ENCODE measurements at places on chromosomes 2 and 18.

- DNase-seq, result no peak
These were observed 4.1 kb downstream of the CYTIP start for GRCh38 chr2:157439824-157440186.

- DNase-seq, result peak; percentile 69
These were observed 813.7 kb upstream of the ACVR2A start for GRCh38 chr2:147030966-147031720.

DNA sequence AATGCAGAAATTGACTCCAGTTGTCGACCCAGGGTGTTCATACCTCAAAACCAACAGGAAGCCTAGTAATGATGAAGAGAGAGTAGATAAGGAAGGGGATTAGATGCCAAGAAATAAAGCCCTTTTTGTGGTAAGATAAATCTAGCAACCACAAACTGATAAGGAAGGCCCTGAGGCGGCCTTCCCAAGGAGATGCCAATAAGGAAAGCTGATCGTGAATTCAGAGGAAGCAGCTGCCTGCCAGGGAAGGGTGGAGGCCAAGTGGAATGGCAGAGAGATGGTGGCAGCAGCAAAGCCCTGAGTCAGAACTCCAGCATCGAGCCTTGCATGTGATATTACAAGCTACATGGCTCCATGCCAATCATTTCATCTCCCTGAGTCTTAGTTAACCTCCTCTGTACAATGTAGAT lies 126.3 kb downstream of the IRS1 start:
- DNase-seq, result peak; percentile 99

GRCh38 chr2:172561270-172561669 lies 5.4 kb downstream of the PDK1 start:
- no peak for DNase-seq

DNA sequence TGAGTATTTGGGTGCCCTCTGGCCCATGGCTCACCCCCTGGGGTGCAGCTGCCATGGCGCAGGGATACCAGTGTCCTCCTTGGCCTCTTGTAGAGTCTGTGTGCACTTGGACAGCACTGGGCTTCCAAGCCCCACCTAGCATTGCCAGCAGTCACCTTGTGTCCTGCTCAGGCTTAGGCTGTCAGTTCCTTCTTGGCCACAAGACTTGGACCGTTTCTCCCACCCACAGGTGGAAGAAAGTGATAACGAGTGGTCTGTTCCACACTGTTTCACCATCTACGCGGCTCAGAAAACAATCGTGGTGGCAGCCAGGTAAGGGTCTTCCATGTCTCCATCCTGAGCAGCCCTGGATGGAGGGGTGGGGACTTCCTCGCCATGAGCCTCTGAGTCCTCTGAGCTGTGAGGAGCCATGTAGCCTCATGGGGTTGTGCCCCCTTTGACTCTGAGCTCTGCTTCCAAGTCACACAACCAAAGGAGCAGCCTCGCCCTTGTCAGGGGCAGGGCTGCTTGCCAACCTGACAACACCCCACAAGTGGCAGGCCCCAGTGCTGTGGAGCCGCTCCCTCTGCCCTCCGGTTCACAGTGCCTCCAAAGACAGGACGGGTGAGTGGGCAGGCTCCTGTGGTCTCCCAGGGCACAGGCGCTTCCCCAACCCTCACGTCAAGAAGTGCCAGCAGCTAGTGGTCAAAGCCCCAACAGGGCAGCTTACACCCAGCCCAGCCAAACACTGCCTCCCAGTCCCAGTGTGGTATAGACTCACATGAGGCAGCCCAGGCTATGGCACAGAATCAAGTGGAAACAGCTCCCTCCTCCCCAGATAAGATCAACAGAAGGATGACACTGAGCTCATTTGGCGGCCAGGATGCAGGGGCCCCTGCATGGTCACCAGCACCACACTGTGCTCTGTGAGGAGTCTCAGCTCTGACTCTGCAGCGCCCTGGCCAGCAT lies 18.4 kb downstream of the STK25 start:
- DNase-seq, result no peak

DNA sequence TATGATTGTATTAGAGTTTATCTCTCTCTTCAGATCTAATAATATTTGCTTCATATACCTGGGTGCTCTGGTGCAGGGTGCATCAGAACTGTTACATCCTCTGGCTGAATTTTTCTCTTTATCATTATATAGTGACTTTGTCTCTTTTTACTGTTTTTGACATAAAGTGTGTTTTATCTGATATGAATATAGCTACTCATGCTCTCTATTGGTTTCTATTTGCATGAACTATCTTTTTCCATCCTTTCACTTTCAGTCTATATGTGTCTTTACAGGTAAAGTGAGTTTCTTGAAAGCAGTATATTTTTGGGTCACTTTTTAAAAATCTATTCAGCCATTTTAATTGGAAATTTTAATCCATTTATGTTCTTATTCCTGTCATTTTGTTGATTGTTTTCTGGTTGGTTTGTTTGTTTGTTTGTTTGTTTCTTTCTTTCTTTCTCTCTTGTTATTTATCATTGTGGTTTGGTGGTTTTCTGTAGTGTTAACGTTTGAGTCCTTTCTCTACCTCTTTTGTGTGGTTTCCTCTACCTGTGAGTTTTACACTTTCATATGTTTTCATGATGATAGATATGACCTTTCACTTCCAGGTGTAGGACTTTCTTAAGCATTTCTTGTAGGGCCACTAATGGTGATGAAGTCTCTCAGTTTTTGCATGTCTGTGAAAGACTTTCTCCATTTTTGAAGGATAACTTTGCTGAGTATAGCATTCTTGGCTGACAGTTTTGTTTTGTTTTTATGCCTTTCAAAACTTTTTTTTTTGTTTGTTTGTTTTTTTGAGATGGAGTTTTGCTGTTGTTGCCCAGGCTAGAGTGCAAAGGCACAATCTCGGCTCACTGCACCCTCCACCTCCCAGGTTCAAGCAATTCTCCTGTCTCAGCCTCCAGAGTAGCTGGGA lies 54.9 kb downstream of the CCNT2 start:
- DNase-seq, result no peak

DNA sequence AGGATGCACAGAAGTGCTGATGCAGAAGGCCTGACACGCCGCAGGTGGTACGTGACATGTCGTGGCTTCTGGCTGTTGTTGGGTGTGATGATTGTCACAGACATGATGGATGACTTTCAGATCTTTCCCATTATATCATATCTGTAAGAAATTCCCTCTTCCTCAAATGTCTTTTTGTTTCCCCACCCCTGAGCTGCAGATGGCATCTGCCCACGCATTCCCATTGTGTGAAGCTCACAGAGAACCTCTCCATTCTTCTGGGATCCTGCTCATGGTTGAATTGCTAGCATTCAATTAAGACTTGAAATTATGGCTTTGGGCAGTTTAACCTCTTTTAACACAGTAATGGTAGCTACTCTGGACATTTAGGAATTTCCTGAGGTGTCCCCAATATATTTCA lies 28.3 kb upstream of the EPHA4 start:
- DNase-seq, result no peak

GRCh38 chr2:241153616-241154015 lies 3.3 kb downstream of the PPP1R7 start:
- DNase-seq, result no peak

GRCh38 chr2:116145031-116145430 lies 1669.5 kb upstream of the DDX18 start:
- DNase-seq, result no peak

- no peak for DNase-seq
These were observed 34.4 kb upstream of the APOB start for GRCh38 chr2:21078296-21078695.

- peak; percentile 60 for DNase-seq
These were observed 355.3 kb downstream of the INSIG2 start for GRCh38 chr2:118443596-118443995.

DNA sequence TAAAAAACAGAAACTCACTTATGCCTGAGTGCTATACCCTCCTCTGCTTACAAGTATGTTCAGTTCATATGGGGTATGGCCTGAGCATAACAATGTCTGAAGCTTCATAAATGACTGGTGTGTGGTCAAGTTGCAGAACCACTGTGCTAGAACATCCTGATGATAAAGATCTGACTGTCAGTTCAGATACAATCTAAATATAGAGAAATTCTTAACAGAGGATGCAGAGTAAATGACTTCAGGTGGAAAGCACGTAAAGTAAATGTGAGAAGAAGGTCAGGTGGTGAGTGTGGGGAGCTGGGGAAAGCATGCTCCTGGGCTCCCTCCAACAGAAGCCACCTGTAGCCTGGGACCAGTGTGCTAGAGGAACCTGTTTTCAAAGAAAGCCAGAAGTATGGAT lies 926.2 kb downstream of the TSN start:
- no peak for DNase-seq

DNA sequence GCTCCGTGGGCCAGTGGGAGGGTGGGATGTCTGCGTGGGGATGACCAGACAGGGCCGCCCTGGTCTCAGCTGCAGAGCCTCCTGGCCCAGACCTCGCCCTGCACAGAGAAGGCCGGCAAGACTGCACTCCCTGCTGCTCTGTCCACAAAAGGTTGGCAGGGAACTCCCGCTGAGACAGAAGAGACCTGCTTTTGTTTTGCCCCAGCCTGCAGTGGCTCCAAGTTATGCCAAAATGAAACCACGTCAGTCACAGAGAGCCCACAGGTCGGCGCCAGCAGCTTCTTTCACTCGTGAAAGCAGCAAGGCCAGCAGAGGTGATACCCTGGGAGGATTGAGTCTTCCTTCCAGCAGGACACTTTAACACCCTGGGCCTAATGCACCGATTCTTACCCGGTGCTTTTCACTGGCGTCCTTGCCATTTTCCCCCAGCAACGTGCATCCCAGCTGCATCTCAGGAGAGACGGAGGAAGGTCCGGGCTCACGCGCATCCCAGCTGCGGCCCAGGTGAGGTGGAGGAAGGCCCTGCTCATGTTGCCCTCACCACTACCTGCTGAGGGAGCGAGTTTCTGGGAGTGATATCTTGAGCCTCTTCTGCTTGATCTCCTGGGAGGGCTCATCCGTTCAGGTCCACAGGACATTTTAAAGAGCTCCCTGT lies 22.1 kb upstream of the CTDP1 start:
- no peak for DNase-seq

GRCh38 chr2:207219676-207220501 lies 54.1 kb upstream of the KLF7 start:
- DNase-seq, result peak; percentile 81

GRCh38 chr2:176531608-176532007 lies 262.4 kb downstream of the MTX2 start:
- no peak for DNase-seq

DNA sequence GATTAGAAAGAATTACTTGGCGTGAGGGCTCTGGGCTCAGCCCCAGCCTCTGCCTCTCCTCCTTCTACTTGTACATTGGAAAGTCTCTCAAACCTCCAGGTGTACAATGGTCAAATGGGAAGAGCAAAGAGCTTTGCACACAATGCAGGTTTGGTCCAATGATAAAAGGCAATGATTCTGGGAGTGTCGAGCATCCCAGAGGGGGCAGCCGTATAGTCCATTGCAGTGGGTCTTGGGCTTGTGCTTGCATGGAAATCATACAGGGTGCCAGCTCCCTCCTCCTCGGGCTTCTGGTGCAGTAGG lies 98.0 kb upstream of the NCK2 start:
- DNase-seq, result no peak

DNA sequence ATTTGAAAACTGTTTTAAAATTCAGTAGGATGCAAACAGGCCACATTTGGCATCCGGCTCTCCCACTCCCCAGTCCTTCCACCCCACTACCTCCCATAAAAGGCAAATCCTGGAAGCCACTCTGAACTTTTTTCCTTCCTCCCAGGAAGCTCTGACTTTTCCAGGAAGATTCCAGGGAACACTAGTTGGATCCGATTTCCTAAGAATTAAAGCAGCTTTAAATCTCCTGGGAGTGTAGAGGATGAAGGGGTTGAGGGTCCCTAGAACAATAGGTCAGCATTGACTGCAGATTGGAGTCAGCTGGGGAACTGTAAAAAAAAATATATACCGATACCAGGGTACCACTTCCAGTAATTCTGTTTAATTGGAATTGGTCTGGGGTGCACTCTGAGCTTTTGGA lies 76.9 kb downstream of the CRIM1 start:
- no peak for DNase-seq

GRCh38 chr2:235639885-235640284 lies 146.0 kb downstream of the AGAP1 start:
- DNase-seq, result no peak

DNA sequence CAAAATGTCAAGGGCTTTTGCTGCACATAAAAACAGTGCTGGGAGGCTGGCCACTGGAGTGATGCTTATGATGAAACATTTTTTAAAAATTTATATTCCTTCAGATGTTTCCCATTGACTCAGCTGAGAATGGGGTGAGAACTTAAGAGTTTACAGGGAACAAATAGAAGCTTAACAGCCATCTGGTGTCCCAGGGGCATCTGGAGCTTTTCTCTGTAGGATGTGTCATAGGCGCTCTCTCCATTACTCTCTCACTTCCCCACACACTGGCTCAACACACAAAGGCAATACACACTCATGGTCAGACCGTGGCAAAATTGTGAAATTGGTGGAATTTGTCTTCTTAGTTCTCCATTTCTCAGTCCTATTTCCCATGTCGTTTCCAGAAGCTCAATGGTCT lies 783.1 kb upstream of the LRRTM1 start:
- DNase-seq, result no peak

DNA sequence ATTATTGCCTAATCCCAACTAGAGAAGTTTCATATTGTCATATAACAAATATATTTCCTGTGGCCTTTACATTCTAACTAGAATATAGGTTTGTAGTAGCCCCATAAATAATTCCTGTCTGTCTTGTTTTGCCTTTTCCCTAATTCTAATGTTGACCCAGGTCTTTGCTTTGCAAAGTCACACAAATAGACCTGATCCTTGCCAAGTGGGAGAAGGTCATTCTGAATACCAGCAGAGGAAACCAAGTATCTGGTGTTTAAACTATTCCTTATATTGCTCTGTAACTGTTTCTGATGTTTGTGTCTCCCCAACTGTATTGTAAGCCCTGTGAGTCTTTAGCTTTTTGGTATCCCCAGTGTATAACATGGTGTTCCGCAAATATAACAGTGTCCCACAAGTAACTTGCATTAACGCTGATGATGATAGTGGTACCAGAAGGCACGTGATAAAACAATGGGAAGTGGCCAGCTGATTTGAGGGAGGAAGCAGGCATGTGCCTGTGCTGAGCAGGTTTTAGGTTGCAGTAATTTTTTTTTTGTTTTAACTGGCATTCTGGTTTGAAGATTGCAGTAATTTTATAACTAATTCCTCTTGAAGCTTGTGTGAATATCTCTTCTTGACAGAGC lies 11.1 kb downstream of the HADHB start:
- no peak for DNase-seq

GRCh38 chr18:6610466-6610865 lies 119.0 kb upstream of the ARHGAP28 start:
- no peak for DNase-seq

DNA sequence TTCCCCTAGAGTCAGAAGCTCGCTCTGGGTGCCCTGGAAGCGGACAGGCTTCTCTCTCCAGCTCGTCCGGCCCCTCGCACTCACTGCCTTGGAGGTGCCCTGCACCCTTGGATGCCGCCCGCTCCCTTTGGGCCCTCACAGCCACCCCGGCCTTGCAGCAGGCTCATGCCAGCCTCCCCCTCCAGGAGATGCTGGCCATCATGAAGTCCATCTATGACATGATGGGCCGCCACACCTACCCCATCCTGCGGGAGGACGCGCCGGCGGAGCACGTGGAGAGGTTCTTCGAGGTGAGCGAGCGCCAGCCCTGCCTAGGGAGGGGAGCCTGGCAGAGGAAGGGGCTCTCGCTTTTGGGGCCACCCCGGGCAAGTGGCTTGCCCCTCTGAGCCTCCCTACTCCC lies 20.3 kb upstream of the FAHD2A start:
- DNase-seq, result no peak
